ENCODE measurements at places on chromosomes 13 and 19. TPM values are rescaled to one million over a fixed set of nuclear protein-coding genes. Genes with fewer than 3 reads are reported as not detected.

Gene EFNB2
- 2.2 TPM for total RNA-seq

Gene ZNF780A
- total RNA-seq = 25.1 TPM

Gene FAM216B
- not detected for total RNA-seq

Gene ZNF345
- total RNA-seq = 2.4 TPM

Gene BEST2
- total RNA-seq = not detected

Gene LILRA1
- not detected for total RNA-seq

Gene KLHL1
- total RNA-seq = not detected

Gene MAST3
- total RNA-seq = 1.2 TPM

Gene NCAN
- total RNA-seq = under 0.01 TPM

Gene ZNF541
- total RNA-seq = 0.12 TPM

Gene UBXN6
- total RNA-seq = 106 TPM

Gene KLF12
- total RNA-seq = 11.5 TPM

All from uterine smooth muscle cell (primary cell).